HT-29 (cell line): ENCODE measurements at places on chromosomes 11 and 22. TPM values are rescaled to one million over a fixed set of nuclear protein-coding genes. Genes with fewer than 3 reads are reported as not detected.

DNA sequence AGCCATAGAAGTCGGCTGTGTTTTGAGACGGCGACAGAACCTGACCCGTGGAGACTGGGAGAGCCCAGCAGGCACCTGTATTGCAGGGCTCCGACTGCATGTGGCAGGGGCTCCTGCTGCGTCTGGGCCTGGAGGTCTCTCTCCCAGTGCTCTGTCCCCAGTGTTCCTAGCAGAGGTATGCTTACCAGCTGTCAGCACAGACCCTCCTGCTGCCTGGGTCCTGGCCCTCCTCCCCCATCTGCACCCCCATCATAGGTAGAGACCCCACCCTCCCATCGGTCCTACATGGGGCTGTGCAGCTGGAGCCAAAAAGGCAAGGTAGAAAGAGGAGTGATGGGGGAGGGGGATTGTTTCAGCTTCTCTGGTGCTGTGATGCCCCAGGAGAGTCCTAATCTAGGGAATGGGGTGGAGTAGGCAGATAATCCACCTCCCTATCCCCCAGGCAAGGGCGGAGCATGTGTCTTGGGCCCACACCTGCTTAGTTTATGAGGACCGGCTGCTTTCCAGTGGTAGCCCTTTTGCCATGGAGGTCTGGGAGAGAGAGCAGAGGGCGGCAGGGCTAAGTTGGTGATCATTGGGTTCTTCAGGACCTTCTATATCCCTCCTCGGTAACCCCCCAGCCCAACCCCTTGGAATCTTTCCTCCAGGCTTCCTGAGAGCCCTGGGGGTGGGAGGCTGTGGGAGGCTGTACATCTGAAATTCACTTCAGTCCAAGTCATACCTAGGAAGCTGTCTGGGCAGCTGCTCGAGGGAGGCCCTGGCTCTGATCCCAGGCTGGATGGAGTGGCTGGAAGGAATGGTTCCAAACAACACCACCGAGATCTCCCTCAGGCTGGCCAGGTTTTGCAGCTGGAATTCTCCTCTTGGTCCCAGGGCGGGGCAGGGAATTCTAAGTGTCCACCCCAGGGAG is 5.3 kb downstream of the SLC7A4 start:
- DNase-seq = no peak

GRCh38 chr11:18727479-18728236 is 1.7 kb upstream of the IGSF22 start:
- DNase-seq = peak; percentile 68

Gene TIGD3
- 2.9 and 3.0 TPM in 2 replicates for total RNA-seq

- DNase-seq = no peak
Observed at GRCh38 chr11:64592656-64593055, 1.6 kb downstream of the SLC22A12 start.

DNA sequence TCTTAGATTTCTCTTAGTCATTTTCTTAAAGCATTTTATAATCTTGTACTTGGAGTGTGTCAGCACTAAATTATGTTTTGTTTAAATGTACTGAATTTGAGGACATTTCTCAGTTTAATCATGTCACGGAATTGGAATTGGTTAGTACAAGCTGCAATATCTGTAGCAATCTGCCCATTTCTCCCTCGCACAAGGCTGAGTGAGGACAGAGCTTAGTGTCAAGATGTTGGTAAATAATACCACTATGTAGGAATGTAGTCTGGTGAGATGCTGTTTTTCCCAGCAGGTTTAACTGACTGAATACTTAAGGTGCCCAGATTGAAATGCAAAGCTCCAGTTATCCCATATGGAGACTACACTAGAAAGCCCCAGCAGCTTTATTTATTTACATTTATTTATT is 30.6 kb downstream of the SREBF2 start:
- DNase-seq = no peak

GRCh38 chr22:22598144-22598543 is 39.1 kb upstream of the PRAME start:
- DNase-seq = no peak

- no peak for DNase-seq
Observed at GRCh38 chr22:47067911-47068625, 305.6 kb downstream of the TBC1D22A start.

Gene PGA5
- not detected in 2 replicates for total RNA-seq

Gene POTEH
- total RNA-seq = not detected in 2 replicates

- DNase-seq = no peak
Observed at GRCh38 chr22:20582520-20583361, 75.3 kb downstream of the MED15 start.

DNA sequence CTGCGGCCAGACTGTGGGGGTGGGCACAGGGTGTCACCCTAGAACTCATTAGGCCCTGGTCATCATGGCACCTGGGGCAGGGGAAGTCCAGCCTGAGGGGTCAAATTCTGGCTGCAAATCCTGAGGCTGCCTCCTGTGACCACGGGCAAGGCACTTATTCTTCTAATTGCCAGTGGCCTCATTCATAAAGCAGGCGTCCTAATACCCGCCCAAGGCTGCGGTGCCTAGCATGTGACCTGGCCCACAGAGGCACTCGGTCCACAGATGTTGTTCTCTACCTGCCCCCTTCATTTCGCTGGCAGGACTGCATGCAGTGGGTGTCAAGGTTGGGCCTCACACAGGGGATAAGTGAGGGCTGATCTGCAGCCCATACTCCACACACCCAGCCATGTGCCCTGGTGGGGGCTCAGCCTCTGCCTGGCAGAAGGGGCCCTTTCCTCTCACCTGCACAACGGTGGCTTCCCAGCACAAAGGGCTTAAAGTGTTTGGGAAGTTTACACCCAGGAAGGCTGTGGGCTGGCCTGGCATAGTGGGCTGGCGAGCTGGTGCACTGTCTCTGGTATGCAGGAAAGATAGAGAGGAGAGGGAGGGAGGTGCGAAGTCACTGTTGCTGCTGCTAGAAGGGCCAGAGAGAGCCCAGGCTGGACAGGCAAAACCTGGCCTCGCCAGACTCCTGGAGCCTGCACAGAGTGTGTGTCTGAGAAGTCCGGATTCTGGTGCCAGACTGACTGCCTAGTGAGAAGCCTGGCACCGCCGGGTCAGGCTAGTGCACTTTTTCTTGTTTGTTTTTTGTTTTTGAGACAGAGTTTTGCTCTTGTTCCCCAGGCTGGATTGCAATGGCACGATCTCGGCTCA is 3.2 kb downstream of the MPST start:
- no peak for DNase-seq

DNA sequence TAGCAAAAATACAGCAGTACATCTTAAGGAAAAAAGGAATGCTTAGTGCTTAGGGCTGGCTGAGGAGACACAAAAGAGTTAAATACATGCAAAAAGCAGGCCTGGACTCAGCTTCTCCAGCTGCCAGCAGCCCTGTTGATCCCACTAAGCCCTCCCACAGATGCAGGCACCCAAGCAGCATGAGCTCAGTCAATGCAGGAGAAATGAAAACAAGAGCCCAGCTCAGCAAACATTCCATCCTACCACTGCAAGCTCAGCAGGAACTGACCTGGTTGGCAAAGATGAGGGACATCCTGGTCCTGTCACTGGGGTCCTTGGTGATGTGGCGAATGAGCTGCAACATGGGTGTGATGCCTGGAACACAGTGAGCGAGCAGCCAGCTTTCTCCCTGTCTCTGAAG is 5.8 kb downstream of the CYB5R2 start:
- no peak for DNase-seq

GRCh38 chr11:111749646-111750045 is 16.5 kb downstream of the PPP2R1B start:
- DNase-seq = no peak
